ENCODE measurements at places on chromosomes 5 and 9.

- DNase-seq, result no peak
These were observed 850.6 kb upstream of the WWC1 start for GRCh38 chr5:167440846-167441245.

DNA sequence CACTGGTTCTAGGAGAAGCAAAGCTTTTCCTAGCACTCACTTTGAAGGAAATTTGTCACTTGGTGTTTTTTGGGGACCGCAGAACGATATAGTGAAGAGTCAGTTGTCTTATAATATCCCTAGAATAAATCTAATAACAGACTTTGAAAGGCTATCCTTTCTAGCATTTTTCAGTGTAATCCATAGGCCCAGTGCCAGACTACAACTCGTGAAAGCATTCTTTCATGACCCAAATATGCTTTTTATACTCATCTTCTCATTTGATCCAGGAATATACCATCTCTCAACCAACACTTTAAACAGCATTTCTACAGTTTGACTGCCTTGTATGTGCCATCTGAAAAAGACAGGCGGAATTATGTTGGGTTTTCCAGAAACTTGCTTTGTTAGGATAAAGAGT is 104.0 kb downstream of the ERCC6L2 start:
- no peak for DNase-seq

DNA sequence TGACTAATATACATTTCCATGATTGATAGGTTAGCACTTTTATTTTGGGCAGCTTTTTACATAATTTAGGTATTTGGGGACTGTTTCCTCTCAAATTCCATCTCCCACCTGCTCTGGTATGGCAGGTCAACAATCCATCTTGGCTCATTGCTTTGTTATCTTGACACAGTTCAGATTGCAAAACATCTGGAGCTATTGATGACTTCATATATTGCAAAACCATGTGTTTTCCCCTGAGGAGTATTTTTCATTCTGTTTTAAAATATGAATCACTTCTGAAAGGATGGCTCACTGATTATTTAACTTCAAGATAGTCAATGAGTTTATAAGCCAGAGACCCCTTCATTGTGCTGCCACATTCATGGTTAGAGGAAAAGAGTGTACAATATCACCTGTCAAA is 1206.0 kb upstream of the C9orf72 start:
- DNase-seq, result no peak

DNA sequence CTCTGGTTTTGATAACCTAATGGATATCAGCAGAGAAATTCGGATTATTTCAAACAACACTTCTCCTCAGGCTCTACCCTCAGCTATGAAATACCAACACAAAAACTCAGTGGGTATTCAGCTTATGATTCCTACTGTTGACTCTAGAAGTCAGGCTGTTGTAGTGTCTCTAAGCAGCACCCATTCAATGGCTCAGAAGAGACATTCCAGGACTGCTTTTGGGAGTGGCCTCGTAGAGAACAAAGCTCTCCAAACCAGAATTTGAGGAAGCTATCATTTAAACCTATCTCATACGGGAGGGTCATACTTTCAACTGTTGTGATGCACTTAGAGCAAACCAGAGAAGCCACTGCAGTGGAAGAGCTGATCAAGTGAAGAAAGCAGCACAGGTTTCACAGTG is 34.1 kb downstream of the ETF1 start:
- DNase-seq, result no peak

GRCh38 chr5:99721506-99721905 is 792.7 kb upstream of the CHD1 start:
- no peak for DNase-seq

DNA sequence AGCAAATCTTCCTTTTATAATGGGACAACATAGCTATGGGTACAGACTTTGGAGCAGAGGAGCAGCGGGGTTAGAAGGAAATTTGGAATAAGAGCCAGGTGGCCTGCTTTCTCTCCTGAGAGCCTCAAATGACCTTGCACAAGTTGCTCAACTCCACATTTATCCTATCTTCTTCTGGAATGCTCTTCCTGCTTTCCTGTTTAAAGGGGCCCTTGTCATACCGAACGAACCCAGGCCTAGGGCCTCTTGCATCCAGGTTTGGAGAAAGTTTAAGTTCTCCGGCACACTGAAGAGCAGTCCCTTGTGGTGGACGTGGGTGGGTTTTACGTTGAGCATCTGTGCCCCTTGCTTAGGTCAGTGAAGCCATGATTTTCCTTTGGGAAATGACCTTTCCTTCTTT is 197.9 kb upstream of the NR3C1 start:
- no peak for DNase-seq

DNA sequence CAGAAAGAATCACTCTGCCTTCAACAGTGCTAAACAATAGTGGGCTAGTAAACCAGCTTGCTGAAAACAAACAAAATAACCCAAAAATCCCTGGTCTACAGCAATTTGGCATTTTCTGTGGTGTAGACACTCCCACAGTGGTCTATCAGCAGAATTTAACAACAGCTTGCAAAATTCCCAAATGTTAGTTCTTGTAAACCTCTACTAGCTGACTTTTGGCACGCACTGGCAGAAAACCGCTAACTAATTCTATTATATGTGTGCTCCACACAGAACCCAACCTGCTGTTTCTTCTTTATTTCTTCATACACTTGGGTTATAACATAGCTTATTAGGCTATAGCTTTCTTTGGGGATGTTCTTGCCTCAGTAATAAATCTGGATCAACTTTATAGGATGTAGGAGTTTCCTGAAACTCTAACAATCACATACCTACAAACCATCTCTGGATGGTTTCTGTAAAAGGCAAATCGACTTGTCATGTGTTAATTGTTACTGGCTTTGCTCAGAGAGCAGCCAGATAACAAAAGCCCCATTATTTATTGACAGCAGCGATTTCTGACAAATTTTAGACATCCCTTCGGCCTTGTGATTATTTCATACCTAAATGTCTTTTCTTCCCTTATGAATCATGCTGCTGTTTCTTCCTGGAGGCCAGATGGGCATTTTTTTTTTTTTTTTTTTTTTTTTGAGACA is 82.7 kb upstream of the NAA35 start:
- DNase-seq, result no peak

GRCh38 chr9:12980085-12980851 is 205.4 kb downstream of the LURAP1L start:
- no peak for DNase-seq

- no peak for DNase-seq
These were observed 329.6 kb downstream of the MED10 start for GRCh38 chr5:6048746-6049145.

DNA sequence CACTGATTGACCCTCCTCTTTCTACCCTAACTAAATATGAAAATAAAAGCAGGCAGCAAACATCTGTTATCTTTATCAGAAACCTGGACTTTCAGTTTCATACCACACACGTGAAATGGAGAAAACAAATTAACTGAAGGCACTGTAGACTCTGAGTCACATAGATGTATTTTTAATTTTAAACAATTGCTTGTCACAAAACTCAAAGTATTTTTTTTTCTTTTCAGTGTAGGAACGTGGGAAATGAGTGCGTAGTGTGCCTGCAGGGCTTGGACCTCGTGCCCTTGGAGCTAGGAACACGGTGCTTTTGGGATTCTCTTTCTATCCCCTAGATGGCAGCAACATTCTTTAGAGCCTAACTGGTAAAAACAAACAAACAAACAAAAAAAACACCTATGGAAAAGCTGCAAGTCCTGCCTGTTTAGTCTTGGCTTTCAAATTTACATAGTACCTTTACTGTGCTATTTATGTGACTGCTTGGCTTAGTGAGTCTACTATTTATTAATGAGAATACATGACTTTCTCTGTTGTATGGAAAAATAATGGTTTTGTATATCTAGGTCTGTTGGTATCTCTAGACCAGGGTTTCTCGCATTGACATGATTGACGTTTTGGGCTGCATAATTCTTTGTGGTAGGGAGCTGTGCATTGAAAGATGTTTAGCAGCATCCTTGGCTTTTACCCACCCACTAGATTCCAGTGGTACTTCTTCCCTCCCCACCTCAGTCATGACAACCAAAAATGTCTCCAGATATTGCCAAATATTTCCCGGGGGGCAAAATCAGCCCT is 16.8 kb upstream of the ACTBL2 start:
- DNase-seq, result no peak

GRCh38 chr9:97528529-97529230 is 27.2 kb downstream of the TMOD1 start:
- no peak for DNase-seq

DNA sequence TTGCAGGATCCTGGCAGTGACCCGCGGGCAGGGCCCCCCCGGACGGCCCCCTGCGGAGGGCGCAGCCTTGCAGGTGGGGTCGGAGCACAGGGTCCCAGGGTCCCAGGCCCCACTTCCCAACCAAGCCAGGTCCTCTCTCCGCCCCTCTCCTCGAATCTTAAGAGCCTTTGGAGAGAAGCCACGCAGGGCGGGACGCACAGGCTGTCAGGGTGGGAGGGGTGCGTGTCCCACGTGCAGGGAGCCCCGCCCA is 18.4 kb upstream of the EGFL7 start:
- DNase-seq, result no peak

DNA sequence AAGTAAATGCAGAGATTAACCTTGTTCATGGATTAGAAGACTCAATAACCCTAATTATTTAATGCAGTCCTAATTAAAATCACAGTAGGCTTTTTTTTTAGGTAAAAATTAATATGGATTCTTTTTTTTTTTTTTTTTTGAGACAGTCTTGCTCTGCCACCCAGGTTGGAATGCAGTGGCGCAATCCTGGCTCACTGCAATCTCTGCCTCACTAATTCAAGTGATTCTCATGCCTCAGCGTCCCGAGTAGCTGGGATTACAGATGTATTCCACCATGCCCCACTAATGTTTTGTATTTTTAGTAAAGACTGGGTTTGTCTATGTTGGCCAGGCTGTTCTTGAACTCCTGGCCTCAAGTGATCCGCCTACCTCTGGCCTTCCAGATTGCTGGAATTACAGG is 40.6 kb downstream of the DENND4C start:
- no peak for DNase-seq

- no peak for DNase-seq
These were observed 2.7 kb upstream of the PURA start for GRCh38 chr5:140111011-140111858.

DNA sequence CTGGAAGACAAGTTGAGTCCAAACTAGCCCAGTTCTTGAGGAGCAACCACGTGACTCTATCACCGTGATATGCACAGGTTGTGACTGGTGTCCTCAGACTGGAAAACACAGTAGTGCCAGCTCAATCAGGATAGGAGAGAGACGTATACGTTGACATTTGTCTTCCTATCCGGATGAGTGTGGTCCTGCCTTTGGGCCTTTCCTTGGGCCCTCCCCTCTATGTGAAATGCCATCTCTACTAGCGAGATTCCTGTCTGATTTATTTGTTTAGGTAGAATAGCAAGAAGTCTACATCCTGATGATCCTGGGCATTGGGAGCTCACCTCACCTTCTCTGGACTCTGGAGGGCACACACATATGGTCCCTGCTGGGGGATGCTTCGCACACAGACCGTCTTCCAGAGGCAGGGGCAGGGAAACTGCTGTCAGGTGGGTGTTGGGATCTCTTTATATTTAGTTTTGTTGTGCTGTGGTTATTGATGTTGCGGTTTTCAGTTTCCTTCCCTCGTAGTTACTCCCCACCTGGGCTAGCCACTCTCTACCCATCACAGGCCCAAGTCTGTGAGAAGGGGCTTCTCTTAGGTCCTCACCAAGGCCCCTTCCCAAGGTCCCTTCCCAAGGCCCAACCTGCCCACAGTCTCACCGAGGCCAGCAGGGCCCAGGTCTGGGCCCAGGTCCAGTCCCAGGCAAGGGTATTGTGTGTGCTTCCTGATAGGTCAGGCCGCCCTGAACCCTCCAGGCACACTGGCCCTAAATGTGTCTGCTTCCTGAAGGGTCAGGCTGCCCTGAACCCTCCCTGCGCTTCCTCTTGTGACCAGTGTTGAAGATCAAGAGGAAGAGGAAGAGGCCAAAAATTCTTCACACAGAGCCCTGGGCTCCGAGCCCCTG is 19.0 kb upstream of the SPINK4 start:
- DNase-seq, result no peak

GRCh38 chr5:39469176-39469575 is 44.4 kb upstream of the DAB2 start:
- DNase-seq, result no peak

All from NCI-H2107 (cell line).